ENCODE measurements at places on chromosomes 11 and 22. TPM values are rescaled to one million over a fixed set of nuclear protein-coding genes. Genes with fewer than 3 reads are reported as not detected.
A peak's percentile ranks its signal among the peaks of the same experiment; 100 is the strongest.

Gene SLC22A12
- polyA plus RNA-seq = not detected

Gene CNIH2
- 0.25 TPM for polyA plus RNA-seq

Gene OR6T1
- not detected for polyA plus RNA-seq

Gene PLEKHB1
- polyA plus RNA-seq = not detected

Gene SPTBN2
- polyA plus RNA-seq = 11.1 TPM

Gene MYOD1
- polyA plus RNA-seq = not detected

Gene LIF
- 1.2 TPM for polyA plus RNA-seq

Gene PRODH
- 36.1 TPM for polyA plus RNA-seq

Gene SPON1
- not detected for polyA plus RNA-seq

Gene SLC15A3
- 2.0 TPM for polyA plus RNA-seq

Gene HTR3B
- not detected for polyA plus RNA-seq

Gene HBG2
- 0.50 TPM for polyA plus RNA-seq

DNA sequence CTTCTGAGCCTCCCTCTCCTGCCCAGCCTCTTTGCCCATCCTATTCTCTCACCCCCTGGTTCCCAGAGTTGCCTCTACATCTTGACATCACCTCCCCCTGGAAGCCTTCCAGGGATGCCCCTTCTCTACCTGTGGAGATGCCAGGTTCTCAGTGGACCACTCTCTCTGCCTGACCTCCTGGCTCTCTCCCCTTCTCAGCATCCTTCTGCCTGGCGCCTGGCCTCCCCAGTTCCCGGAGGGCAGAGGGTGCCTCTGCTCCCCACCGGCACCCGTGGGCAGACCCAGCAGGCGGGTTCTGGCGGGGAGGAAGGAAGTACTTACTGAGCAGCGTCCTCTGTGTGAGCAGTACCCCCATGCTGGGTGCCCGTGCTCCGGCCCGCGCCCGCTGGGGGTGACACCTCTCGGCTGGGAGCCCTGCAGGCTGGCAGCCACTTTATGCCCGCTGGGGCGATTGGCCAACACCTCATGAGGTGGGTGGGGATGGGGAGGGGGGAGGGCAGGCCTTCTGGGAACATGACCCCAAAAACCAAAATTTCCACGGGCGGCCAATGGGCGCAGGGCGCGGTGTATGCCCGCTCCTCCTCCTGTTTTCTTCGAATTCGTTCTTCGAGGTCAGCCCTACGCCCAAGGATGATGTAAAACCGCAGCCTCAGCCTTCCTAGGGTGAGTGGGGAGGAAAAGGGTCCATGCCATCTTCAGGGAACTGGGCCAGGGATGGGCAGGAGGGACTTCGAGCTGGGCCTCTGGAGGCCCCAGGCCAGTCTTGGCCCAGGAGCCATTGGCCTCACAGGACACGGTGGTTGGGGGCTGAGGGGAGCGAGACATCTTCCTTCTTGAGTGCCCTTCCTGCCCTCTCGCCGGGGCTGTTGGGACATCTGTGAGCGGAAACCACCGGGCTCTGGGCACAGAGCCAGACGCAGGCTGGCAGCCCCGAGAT lies at the start of gene OSM:
OSM (minus strand) TSS at position 407 of the 937 bp plus-strand sequence; CDS start at position 355, 52 bp downstream.
- no peaks in the 10 kb centered on the region for H3K27me3 ChIP-seq
- no peak within 1 kb of the TSS for H3K4me3 ChIP-seq
- H3K36me3 ChIP-seq = no peaks in the 10 kb centered on the region
- DNase-seq = no peak

DNA sequence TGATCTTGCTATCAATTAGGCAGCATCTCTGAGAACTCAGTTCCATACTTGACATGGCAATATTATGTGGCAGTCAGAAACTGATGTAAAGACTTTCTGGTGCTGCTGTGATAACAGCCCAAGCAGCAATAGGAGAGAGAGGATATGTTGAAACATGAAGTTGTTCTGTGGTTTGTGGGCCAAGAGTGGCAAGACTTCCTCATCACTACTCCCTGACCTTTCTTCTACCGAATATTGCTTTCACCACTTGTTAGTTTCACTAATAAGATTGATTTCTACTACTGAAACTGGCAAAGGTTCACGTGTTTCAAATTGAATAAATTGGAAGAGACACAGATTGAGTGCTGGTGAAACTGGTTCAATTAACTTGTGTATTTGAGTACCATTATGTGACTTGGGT lies 852.6 kb upstream of the RAG2 start:
- H3K4me3 ChIP-seq = no peak overlapping the region
- H3K27me3 ChIP-seq = no peaks in the 10 kb centered on the region
- no peaks in the 10 kb centered on the region for H3K36me3 ChIP-seq

- no peak overlapping the region for H3K27ac ChIP-seq
- no peak for DNase-seq
- H3K4me1 ChIP-seq = no peaks in the 10 kb centered on the region
- H3K27me3 ChIP-seq = no peaks in the 10 kb centered on the region
- H3K4me3 ChIP-seq = no peak overlapping the region
Measured at GRCh38 chr11:6736495-6737121, 35.2 kb downstream of the OR2AG2 start.

- H3K36me3 ChIP-seq = no peaks in the 10 kb centered on the region
- DNase-seq = no peak
- peaks cover 1% of the 10 kb centered on the region for H3K27me3 ChIP-seq
- no peak overlapping the region for H3K4me3 ChIP-seq
Measured at GRCh38 chr11:11016068-11016467, 158.2 kb upstream of the ZBED5 start.

GRCh38 chr11:8363921-8364320 lies 100.2 kb upstream of the LMO1 start:
- DNase-seq = no peak
- H3K4me3 ChIP-seq = no peak overlapping the region
- H3K4me1 ChIP-seq = no peaks in the 10 kb centered on the region
- H3K27ac ChIP-seq = no peak overlapping the region
- peaks cover 21% of the 10 kb centered on the region for H3K27me3 ChIP-seq

DNA sequence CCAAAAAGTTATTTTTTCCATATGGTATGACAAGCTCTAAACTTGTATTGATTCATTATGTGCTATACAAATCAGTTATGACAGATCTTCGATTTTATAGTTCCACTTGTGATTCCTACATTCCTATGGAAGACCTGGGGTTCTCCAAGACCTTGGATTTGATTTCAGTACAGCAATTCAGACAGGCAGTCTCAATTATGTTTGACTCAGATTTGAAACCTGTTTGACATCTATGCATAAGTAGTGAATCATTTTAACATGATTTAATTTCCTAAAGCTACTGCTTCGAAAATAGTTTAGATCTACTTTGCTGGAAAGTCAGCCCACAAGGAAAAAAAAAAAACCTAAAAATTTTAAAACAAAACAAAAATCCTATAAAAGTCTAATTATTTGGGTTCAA lies 820.4 kb downstream of the LUZP2 start:
- no peak overlapping the region for H3K27ac ChIP-seq
- H3K36me3 ChIP-seq = no peaks in the 10 kb centered on the region
- DNase-seq = peak; percentile 1
- no peaks in the 10 kb centered on the region for H3K4me1 ChIP-seq

DNA sequence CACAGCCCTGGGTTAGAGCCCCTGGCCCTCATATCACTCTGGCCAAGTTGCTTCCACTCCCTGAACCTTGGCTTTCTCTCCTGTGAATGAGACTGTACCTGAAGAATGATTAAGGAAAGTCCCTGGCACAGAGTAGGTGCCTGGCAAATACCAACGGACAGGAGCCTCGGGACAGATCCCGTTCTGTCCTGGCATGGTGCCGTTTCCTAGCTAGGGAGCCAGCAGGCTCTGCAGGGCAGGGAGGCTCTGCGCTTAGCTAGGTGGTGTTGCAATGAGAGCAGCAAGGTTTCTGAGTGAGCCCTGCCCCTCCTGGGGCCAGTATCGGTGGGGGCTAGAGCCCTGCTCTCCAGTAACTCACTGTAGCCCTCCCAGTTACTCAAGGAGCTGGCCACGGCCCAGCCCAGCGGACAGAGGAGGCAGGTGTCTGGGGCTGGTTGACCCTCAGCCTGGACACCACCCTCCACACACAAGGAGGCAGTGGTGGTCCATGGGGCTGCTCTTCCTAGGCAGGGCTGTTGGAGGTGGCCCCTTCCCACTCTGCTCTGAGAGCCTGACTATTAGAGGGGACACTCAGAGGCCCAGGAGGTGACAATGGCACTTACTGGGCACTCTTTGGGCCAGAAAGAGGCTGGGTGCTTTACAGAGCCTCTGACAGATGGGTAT lies 74.4 kb downstream of the NFAM1 start:
- no peak overlapping the region for H3K27ac ChIP-seq
- no peak for DNase-seq
- no peak overlapping the region for H3K4me3 ChIP-seq
- H3K27me3 ChIP-seq = peaks cover 22% of the 10 kb centered on the region

DNA sequence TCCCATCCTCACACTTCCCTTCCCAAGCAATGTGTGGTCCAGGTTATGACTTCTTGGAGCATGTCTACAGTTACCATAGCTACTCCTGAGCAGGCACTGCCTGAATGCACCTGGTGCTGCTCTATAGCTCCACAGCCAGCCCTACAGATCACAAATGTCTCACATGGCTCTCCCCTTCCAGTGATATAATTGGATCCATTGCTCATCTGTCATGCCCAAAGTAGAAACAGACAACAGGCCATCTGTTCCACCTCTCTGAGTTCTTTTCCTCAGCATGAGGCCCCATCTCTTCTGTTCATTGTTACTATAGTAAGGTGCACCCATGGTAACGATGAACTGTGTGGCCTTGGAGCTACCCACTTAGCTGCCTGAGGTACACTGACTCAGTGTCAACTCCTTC lies 320.3 kb upstream of the ZC3H12C start:
- no peaks in the 10 kb centered on the region for H3K27me3 ChIP-seq
- H3K36me3 ChIP-seq = no peaks in the 10 kb centered on the region
- H3K4me1 ChIP-seq = no peaks in the 10 kb centered on the region
- no peak for DNase-seq

DNA sequence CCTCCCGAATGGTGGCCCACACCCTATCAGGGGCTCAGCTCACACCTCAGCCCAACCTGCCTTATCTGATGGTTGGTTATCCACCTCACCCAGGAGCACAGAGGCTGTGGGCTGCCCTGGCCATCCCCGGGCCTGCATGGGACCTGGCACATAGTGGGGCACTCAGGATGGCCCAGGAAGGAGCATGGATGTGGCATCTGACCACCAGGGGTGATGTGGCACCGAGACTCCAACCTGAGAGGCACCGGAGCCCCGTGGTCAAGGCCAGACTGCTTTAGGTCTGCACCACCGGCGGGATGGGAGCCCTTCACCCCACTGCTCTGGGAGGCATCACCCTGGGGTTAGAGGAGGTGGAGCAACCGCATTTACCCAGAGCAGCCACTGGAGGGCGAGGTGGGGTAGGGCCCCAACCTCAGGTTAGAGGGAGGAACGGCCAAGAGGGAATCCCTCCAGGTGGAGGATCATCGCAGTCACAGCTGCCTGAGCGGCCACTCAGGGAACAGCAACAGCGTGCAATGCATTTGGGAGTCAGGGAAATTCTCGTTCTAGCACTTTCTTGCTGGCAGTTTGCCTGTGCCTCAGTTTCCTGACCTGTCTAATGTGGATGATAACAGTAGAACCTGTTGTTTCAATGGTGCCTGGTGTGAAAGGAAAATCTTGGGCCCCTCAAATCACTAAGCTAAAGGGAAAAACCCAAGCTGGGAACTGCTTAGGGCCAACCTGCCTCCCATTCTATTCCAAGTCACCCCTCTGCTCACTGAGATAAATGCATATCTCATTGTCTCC lies 52.9 kb upstream of the CARS1 start:
- H3K36me3 ChIP-seq = no peaks in the 10 kb centered on the region
- DNase-seq = no peak
- no peaks in the 10 kb centered on the region for H3K27me3 ChIP-seq
- no peak overlapping the region for H3K27ac ChIP-seq

- H3K27me3 ChIP-seq = no peaks in the 10 kb centered on the region
- no peak overlapping the region for H3K4me3 ChIP-seq
- peaks cover 4% of the 10 kb centered on the region for H3K36me3 ChIP-seq
- peaks cover 29% of the 10 kb centered on the region for H3K4me1 ChIP-seq
Measured at GRCh38 chr22:24584166-24584790, 8.6 kb downstream of the LRRC75B start.

- H3K36me3 ChIP-seq = no peaks in the 10 kb centered on the region
- no peak overlapping the region for H3K27ac ChIP-seq
- H3K27me3 ChIP-seq = peaks cover 66% of the 10 kb centered on the region
- no peak for DNase-seq
- no peaks in the 10 kb centered on the region for H3K4me1 ChIP-seq
Measured at GRCh38 chr22:36819112-36819511, 2.3 kb upstream of the PVALB start.

DNA sequence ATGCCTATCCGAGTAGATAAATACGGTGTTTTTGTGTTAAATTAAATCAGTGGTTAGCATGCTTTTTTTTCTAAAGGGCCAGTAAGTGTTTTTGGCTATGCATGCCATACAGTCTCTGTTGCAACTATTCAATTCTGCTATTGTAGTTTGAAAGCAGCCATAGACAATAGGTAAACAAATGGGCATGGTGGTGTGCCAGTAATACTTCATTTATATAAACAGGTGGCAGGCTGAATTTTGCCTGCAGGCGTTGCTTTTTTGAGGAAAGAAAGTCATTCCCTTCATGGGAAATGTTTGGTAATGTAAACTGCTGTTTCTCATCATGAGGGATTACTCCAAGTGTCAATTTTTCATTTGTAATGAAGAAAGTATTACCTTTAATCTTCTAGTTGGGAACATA lies 106.5 kb downstream of the TMEM135 start:
- no peaks in the 10 kb centered on the region for H3K27me3 ChIP-seq
- no peaks in the 10 kb centered on the region for H3K4me1 ChIP-seq
- H3K36me3 ChIP-seq = no peaks in the 10 kb centered on the region
- no peak overlapping the region for H3K4me3 ChIP-seq

GRCh38 chr11:10478066-10478465 lies 23.0 kb downstream of the AMPD3 start:
- no peaks in the 10 kb centered on the region for H3K4me1 ChIP-seq
- DNase-seq = no peak
- H3K4me3 ChIP-seq = no peak overlapping the region
- no peaks in the 10 kb centered on the region for H3K27me3 ChIP-seq

- peaks cover 2% of the 10 kb centered on the region for H3K27me3 ChIP-seq
- H3K4me1 ChIP-seq = peaks cover 15% of the 10 kb centered on the region
- H3K36me3 ChIP-seq = no peaks in the 10 kb centered on the region
- H3K27ac ChIP-seq = peak overlapping the region; percentile 39
- peak overlapping the region; percentile 21 for H3K4me3 ChIP-seq
- peak; percentile 25 for DNase-seq
Measured at GRCh38 chr11:92978271-92979111, 9.0 kb downstream of the MTNR1B start.

- no peak for DNase-seq
- H3K4me1 ChIP-seq = no peaks in the 10 kb centered on the region
- H3K4me3 ChIP-seq = no peak overlapping the region
- no peaks in the 10 kb centered on the region for H3K27me3 ChIP-seq
- no peak overlapping the region for H3K27ac ChIP-seq
- no peaks in the 10 kb centered on the region for H3K36me3 ChIP-seq
Measured at GRCh38 chr11:132712466-132712865, 819.8 kb downstream of the OPCML start.

GRCh38 chr11:113247966-113248365 lies 66.4 kb upstream of the TTC12 start:
- H3K4me1 ChIP-seq = no peaks in the 10 kb centered on the region
- no peak overlapping the region for H3K4me3 ChIP-seq
- H3K36me3 ChIP-seq = no peaks in the 10 kb centered on the region

- H3K36me3 ChIP-seq = no peaks in the 10 kb centered on the region
- no peak for DNase-seq
- H3K4me3 ChIP-seq = no peak overlapping the region
- H3K27ac ChIP-seq = no peak overlapping the region
- H3K4me1 ChIP-seq = peaks cover 5% of the 10 kb centered on the region
- no peaks in the 10 kb centered on the region for H3K27me3 ChIP-seq
Measured at GRCh38 chr11:111582163-111582562, 20.1 kb upstream of the SIK2 start.

Measured in keratinocyte (primary cell).